ENCODE measurements at places on chromosomes 3 and 15. TPM values are rescaled to one million over a fixed set of nuclear protein-coding genes. Genes with fewer than 3 reads are reported as not detected.

- no peak for DNase-seq
Observed at GRCh38 chr3:149179220-149179619, 42.4 kb downstream of the CP start.

- peak; percentile 22 for DNase-seq
Observed at GRCh38 chr3:197027151-197027895, 2.3 kb downstream of the MELTF start.

- DNase-seq: no peak
Observed at GRCh38 chr15:52440414-52440813, 88.3 kb downstream of the MYO5A start.

DNA sequence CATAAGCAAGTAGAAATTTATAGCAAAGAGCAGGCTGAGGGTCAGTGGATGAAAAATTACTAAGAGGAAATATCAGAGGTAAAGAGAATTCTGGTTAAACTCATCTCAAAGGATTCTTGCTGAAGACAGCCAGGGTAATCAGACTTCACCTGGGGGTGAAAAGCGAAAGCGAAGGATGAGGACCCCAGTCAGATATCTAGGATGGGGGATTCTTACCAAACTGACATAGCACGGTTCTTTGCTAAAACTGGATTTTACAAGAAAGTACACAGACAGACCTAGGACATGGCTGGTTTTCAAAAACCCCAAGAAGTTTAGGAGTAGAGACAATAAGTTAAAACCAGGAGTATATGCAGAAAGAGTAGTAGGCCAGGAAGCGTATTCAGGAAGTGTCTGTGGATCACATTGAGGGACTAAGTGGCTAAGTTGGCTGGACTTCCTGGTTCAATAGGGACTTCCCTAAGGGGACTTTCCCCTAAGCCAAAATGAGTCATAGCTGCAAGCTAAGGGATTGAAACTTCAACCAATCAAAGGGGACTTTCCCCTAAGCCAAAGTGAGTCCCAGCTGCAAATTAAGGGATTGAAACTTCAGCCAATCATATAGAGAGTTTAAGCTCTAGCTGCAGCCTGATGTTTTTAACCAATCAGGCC is 2.4 kb upstream of the CFAP91 start:
- peak; percentile 77 for DNase-seq

DNA sequence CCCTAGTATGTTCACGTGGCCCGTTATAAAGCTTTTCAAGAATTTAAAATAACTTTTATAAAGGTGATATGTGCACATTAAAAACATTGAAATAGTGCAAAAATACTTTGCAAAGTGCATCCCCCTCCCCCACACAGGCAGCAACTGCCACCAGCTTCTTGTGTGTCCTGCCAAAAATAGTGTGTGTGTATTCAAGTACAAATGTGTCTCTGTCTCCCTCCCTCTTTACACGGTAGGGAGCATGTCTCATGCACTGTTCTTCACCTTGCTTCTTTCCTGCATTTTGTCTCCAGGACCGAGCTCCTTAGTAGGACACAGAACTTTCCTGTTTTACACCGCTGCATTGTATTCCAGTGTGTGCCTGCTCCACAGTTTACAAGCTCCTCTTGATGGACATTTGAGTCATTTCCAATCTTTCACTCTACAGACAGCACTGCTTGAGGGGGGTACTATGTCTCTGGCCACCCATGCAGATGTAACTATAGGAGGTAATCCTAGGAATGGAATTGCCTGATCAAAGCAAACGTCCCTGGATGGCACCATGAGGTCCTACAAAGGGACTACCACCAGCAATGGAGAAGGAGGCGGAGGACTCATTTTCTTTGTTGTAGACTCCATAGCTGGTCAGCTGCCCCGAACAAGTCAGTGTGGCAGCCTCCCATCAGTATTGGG is 52.4 kb downstream of the SLC6A6 start:
- no peak for DNase-seq

GRCh38 chr3:185950728-185951127 is 12.9 kb upstream of the TRA2B start:
- DNase-seq: no peak

GRCh38 chr15:73700041-73700842 is 16.1 kb downstream of the CD276 start:
- DNase-seq: peak; percentile 80

GRCh38 chr3:117145677-117146076 is 436.1 kb downstream of the TUSC7 start:
- DNase-seq: no peak

C15orf62 gene
- total RNA-seq: 9.5 TPM

- DNase-seq: no peak
Observed at GRCh38 chr3:44342176-44342790, 3.7 kb downstream of the TCAIM start.

GRCh38 chr3:33482111-33482521 is 41.9 kb upstream of the UBP1 start:
- DNase-seq: no peak

DNAH1 gene
- total RNA-seq: 47.2 TPM

DNA sequence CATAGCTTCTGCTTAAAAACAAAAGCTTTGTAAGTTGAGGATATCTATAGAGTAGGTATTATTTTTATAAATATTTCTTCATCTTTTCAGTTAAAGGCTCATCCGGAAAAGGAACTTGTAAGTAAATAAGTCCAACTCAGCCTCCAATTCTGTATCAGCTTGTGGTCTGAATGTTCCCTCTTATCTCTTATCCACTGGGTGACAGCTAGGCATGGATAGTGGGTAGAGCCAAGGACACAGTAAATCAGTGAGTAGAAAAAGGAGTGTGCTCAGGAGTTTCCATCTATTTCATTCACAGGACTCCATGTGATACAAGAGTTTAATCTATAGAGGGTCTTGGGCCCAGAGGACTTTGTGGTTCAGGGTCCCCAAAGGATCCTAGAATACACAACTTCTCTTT is 50.9 kb downstream of the FRMD5 start:
- DNase-seq: no peak

Measured in B cell (primary cell).